ENCODE measurements at places on chromosomes 12 and 14.

DNA sequence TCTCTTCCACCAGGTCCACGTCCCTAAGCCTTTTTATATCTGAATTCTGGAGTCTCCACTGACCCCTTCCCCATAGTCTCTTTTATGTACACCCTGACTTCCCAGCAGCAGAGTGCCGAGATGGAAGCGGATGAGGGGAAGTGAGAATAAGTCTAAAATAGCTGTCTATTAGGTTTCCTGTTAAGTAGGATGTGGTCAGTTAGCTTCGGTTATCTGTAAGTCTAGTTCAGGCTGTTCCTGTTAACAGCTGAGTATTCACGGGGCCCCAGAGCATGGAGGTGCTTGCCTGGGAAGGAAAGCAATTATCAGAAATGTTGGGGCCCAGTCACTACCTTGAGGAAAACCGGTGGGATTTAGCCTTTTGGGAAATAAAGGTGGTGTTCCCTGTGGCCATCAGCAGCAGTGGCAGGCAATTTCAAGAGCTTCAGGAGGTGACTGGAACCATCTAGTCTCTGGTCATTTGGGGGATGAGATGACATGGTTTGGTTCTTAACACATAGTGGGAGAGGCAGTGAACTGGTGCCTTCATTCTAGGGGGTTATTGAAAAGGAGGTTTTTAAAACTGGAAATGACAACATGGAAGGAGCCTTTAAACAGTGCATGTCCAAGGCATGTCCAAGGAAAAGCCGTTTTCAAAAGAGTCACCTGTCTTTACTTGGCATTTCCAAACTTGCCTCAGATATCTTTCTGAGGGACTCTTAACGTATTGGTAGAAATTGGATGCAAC lies 21.8 kb downstream of the CHST11 start:
- DNase-seq = peak; percentile 59

DNA sequence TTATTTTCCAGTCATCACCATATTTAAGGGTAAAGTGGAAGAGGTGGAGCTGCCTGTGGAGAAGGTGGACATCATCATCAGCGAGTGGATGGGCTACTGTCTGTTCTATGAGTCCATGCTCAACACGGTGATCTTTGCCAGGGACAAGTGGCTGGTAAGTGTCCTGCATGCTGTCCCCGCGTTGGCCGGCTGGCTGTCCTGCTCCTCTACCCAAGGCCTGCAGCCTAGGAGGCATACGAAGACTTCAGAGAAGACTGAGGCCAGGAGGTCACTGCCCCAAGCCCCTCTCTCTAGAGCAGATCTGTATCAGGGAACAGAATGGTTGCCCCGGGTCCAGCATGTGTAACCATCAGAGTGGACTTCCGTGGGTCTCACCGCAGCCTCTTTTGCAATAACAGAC lies 77.7 kb downstream of the PRMT8 start:
- DNase-seq = no peak

DNA sequence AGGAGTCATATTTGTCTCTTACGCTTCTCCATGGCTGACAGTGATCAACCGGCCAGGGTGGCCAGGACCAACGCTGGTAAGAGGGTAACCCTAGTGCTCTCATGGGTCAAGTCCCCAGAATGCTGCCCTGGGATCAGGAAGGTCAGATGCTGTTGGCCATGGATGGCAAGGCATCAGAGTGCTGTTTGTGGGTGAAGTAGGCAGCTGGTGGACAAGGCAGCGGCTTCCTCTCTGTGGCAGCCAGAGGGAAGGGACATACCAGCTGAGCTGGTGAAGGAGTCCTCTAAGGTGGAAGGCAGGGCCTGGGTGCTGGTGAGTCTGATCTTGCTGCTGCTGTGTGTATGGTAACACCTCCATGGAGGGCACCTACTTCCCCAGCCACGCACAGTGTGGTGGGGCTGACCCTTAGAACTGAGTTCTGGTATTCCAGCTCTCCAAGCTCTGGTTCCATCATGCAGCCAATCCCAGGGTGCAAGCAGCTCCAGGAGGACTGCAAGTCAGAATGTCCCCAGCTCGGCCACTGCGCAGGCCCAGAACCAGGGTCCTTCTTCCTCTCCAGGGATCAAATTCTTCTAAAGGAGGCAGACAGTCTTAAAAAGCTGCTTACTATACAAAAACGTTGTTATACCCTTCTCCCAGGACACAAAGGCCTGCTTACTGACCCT lies 13.4 kb upstream of the SMOC1 start:
- DNase-seq = no peak

DNA sequence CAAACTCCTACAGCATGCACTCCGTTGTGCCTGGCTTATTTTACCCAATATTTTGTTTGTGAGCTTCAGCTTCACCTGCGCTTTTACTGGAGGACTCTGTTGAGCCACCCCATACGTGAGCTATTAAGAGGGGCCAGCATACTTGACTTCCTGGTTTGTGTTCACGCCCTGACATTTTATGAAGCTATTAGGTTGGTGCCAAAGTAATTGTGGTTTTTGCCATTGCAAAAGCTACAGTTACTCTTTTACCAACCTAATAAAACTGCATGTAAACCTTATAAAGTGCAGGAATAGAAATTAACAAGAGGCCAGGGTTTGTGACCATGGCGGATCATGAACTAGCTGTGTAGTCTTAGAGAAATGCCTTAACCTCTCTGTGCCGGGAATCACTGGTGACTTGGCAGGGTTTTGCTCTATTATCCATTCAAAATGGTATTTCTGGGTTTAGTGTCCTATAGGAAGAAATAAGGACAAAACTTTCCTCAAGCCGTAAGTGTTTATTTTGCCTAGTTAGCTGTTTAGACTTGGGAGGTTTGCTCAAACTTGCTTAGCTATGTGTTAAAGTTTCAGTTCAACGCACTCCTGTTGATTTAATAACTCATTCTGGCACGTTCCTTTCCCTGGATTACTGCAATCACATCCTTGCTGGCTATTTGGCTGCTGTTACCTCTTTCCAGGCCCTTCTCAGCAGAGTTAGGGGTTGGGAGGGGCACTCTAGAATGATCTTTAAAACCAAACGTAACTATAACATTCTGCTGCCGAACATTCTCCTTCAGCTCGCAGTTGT lies 1027.6 kb downstream of the BCL11B start:
- no peak for DNase-seq

GRCh38 chr12:51848841-51849735 lies 570 bp upstream of the FIGNL2 start:
- no peak for DNase-seq

GRCh38 chr12:5220835-5221234 lies 177.2 kb downstream of the KCNA5 start:
- DNase-seq = no peak

DNA sequence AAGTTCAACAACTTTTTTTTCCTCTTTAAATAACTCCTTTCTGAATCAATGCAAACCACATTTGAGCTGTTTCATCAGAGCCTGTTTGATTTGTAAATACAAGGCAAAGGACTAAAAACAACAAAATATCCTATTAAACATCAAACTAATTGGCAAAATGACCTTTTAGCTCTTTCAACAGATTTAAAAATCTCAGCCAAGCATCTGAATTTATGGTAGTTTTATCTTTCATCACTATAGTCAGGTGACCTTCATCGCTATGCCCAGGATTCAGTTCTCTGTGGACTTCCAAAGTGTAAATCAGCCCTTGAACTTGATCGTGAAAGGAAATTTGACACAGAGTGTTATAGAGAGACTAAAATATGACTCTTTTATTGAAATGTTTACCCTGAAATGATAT lies 1554.5 kb upstream of the FLRT2 start:
- DNase-seq = no peak

DNA sequence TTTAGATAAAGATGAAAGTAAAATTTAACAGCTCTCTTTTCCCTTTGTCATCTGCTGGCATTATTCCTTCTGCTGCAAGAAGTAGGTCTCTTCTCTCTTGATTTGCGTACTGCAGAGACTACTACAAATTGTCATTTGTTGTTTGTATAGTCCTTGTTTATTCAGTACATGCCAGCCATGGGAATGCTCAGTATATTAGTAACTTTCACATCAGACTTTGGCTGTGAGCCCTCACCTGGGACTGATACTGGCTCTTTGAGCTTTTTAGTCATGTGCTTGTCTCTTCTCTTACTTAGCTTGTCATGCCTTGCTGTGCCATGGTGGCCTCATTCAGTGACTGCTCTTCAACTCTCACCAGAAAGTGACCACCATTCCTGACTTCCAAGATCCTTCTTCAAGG lies 169.8 kb downstream of the PRKCH start:
- DNase-seq = no peak

- DNase-seq = peak; percentile 56
These were observed 16.4 kb downstream of the FAM234B start for GRCh38 chr12:13060581-13060980.

- no peak for DNase-seq
These were observed 19.8 kb downstream of the ITPK1 start for GRCh38 chr14:93095742-93096510.

- no peak for DNase-seq
These were observed 51.1 kb upstream of the PWP1 start for GRCh38 chr12:107634530-107634929.

DNA sequence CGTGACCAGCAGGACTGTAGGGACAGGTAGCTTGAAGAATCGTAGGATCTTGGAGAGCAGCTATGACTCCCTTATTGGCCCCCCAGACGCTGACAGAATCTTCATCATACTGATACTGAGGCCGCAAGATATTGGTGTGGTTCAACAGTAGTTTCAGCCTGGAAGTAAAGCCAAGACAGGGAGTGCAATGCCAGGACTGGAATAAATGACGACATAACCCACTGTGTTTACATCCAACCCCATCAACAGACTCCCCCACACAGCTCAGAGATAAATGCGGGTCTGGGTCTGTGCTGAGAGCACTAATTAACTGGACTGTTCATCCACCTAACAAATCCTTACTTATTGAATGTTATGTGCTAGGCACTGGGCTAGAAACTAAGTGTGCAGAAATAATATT lies 16.6 kb downstream of the NOXRED1 start:
- DNase-seq = peak; percentile 4

DNA sequence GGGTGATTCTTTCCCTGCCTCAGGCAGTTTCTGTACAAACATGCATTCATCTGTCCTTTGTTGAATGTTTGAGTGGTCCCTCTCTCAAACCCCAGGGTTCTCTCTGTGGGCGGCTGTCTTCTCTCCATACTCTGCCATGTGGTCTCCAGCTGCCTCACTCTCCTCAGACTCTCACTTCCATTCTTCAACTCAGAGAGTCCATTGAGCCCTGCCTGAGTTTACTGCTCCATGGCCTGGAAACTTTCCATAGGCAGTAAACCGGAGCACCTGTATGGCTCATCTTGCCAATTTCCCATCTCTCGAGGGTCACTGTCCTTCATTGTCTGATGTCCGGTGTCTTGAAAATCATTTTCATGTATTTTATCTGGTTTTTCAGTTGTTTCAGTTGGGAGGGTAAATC lies 11.3 kb downstream of the C14orf132 start:
- no peak for DNase-seq

DNA sequence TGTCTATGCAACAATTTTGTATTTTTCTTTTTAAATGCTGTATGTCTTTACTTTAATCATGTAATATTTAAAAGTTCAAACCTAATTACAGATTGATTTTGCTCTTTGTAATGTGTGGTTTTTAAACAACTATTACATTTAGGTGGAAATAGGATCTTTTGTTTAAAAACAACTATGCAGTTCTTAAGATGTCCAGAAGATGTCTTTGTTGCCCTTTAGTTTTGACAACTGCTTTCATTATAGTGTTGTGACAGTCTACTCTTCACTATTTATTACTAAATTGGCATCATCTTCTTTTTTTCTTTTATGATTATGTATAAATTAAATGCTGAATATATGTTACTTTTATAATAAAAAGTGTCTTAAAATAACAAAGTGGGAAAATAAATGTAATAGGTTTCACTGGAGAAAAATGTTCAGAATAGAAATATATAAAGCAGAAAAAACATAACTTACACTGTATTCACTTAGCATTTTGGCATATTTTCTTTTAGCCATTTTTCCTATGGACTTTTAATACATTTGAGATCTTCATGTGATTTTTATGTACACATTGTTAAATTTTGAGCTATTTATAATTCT lies 27.1 kb upstream of the PCNX4 start:
- DNase-seq = peak; percentile 31

GRCh38 chr14:21199611-21200560 lies 44.0 kb upstream of the OR5AU1 start:
- DNase-seq = peak; percentile 17

DNA sequence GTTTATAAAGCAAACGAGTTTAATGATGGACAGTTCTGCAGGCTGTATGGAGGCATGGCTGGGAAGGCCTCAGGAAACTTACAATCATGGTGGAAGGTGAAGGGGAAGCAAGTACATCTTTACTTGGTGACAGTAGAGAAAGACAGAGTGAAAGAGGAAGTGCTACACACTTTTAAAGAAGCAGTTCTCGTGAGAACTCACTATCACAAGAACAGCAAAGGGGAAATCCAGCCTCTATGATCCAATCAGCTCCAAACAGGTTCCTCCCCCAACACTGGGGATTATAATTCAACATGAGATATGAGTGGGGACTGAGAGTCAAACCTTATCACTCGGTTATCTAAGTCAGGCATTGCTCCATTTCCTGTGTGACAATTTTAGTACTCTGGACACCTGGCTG lies 189.9 kb upstream of the CNTN1 start:
- DNase-seq = no peak

GRCh38 chr12:8996682-8997405 lies 7.5 kb downstream of the KLRG1 start:
- peak; percentile 37 for DNase-seq

DNA sequence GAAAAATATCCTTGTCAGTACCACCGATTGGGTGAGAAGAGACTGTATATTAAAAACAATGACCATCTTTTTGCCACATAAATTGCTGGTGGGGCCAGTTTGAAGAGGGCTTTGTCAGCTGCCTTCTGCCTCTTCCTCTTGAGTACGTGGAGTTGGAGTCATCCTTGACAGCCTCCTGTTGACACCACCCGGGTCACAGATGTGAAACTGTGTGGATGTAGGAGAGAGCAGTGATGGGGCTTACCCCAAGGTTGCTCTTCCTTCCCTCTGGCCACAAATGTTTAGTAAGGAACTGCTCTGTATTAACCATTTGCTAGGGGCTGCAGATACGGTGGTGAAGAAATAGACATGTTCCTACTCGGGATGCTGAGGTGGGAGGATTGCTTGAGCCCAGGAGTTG lies 12.2 kb downstream of the PTPN11 start:
- DNase-seq = peak; percentile 8

- peak; percentile 28 for DNase-seq
These were observed 123.9 kb downstream of the GPR65 start for GRCh38 chr14:88128816-88129215.

- DNase-seq = no peak
These were observed 41.8 kb downstream of the TUNAR start for GRCh38 chr14:95918466-95918865.

DNA sequence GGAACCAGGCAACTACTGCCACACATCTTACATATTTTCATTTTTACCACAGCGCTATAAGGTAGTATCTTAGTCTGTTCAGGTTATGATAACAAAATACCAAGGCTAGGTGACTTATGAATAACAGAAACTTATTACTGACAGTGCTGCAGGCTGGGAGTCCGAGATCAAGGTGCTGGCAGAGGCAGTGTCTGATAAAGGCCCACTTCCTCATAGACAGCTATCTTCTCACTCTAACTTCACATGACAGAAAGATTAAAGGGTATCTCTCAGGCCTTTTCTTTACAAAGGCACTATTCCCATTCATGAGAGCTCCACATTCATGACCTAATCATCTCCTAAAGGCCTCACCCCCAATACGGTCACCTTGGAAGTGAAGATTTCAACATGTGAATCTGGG lies 59.8 kb upstream of the MDM1 start:
- no peak for DNase-seq
